Heart left ventricle (tissue), 16 donors: ENCODE measurements at places on chromosomes 4 and X. TPM values are rescaled to one million over a fixed set of nuclear protein-coding genes. Genes with fewer than 3 reads are reported as not detected.

DNA sequence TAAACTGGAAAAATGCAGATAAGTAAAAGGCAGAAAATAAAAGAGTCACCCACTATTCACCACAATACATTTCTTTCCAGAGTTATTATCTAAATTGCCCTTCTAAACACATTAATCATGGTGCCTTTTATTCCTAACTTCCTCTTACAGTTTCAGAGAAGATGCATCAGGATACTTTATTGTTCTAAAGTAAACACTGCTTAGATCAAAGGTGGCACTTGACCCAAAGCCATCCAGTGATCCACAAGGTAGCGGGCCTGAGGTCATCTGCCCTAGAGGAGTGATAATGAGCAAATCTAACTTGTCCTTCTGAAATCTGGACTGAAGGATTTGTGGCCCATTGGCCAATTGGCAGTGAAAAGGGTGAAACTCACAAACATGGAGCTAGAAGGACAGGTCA, 12.0 kb upstream of the TMEM154 start:
- no peaks in the 10 kb centered on the region for H3K27me3 ChIP-seq
- H3K27ac ChIP-seq: peak overlapping the region; percentile 95
- H3K36me3 ChIP-seq: no peaks in the 10 kb centered on the region
- H3K4me1 ChIP-seq: peaks cover 2% of the 10 kb centered on the region

DNA sequence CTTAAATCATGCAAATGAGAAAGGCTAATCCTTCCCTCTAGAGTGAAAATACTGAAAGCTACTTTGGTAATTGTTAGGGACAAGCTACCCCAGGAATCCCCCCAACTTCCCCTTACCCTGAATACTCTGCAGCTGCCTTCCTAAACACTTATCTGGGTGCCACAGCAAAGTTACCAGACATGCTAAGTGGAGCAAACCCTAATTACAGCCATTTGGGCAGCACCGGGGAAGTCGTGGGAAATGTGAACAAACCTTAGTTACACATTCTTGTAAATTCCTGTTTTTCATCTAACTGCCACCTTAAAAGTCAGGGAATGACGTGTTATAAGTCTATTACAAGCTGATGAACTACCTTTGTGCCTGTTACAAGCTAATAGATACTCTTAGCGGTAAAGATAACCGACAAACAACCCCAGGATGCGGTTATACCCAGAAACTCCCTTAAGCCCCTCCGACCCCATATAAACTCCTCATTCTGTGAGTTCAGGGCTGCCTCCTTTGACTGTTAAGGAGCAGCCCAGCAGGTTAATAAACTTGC, 66.0 kb upstream of the PLAC8 start:
- no peak for DNase-seq
- no peak overlapping the region for H3K4me3 ChIP-seq
- H3K4me1 ChIP-seq: no peaks in the 10 kb centered on the region
- no peaks in the 10 kb centered on the region for H3K27me3 ChIP-seq

Gene NDUFB11
- 133 TPM for total RNA-seq

Gene SORBS2
- total RNA-seq: 1,369 TPM
